ENCODE measurements at places on chromosomes 7 and 10.

DNA sequence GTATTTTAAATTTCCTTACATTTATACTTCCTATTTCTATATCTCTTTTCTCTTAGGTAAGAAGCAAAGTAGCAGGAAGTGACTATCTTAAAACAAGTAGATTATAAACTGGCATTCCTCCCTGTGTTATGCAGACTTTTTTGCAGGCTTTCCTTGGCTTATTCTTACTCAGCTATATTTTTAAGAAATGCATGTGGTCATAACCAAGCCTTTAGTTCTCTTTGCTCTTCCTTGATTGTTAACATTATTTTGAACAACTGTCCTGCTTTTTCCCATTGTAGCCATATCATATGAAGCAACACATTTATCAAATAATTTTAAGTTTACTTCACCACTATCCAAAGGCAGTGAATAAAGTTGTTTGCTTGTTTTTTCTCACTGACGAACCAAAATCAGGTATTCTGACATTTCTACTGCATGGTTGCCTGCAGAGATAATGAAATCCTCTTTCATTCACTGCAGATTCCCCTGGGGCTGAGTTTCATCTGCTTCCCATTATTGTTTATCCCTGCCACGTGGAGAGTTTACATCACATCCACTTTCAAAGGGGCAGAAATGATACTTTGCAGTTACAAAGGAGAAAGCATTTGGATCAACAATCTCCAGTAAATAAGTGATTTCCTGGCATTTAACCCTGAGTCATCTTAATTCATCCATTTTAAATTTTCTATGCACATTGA lies 389.9 kb upstream of the SEMA3C start:
- no peak for ATAC-seq

- peak; percentile 25 for ATAC-seq
Measured at GRCh38 chr7:130365511-130366441, 14.5 kb upstream of the CPA1 start.

GRCh38 chr7:142482891-142483658 lies 225.2 kb upstream of the PRSS58 start:
- ATAC-seq, result peak; percentile 65

GRCh38 chr7:85074016-85074415 lies 112.8 kb downstream of the SEMA3D start:
- no peak for ATAC-seq

- no peak for ATAC-seq
Measured at GRCh38 chr7:1007901-1008300, 24.9 kb downstream of the CYP2W1 start.

DNA sequence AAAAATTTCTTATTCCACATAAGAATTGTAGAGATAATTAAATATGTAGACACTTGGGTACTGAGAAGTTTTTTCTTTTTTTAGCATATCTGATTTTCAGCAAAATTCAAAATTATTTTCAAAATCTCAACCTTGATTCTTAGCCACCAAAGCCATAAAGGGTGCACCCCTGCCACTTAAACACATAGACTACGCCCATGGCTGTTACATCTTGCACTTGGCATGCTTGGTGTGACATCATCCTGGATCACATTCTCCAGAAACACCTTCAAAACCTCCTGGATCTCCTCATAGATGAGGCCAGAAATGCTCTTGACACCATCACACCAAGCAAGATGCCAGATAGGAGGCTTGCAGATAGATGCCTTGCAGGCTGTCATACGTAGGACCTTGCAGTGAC lies 89.1 kb upstream of the KLF14 start:
- no peak for ATAC-seq

DNA sequence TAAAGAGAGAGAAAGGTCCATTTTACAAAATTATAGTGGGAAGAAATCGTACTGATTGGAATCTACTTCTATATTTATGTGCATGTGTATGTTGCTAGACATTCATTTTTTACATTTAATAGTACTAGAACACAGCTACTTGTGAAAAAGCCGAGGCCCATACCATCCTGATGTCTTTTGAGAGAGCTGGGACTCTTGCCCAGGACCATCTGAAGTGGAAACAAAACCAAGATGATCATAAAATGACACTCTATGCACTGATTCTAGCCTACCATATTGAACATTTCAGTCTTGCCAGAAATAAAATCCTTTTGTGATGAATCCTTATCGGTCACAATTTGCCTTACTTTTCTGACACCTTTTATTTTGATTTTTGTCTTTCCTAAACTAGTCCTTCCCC lies 640.0 kb downstream of the KCNMA1 start:
- no peak for ATAC-seq

DNA sequence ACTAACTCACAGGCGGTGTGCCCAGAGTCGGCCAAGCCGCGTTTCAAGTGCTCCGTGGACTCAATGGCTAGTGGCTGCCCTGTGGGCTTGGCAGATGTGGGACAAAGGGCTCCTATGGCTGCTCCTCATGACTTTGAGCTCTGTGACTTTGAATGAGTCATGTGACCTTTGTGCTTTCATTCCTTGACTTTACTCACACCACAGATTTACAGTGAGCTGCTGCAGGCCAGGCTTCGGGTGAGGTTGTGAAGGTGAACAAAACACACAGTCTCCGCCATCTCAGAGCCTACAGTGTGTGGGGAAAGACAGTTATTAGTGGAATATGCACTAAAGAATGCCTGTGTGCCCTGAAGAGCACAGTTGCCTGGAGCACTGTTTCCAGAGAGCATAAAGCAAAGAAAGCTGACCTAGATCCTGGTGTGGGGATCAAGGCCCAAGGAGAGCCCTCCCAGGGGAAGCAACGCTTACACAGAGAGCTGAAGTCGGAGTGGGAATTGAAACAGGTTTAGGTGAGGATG lies 29.7 kb upstream of the PLEKHA1 start:
- ATAC-seq, result no peak

DNA sequence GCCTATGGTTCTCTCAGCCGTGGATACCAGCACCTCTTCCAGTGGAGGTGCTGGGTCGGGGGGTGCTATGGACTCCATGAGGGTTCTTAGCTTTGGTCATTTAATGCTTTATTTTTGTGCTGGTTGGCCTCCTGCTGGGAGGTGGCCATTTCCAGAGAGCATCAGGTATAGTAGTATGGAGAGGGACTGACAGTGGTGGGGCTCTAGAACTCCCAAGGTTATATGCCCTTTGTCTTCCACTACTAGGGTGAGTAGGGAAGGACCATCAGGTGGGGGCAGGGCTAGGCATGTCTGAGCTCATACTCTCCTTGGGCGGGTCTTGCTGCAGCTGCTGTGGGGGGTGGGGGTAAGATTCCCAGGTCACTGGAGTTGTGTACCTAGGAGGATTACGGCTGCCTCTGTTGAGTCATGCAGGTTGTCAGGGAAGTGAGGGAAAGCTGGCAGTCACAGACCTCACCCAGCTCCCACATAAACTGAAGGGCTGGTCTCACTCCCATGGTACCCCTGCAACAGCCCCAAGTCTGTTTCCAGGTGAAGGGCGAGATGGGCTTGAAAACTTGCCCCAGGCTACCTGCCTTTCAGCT lies 763.2 kb upstream of the LRRTM3 start:
- no peak for ATAC-seq

- ATAC-seq, result peak; percentile 71
Measured at GRCh38 chr10:103645141-103646054, 151.9 kb downstream of the NEURL1 start.

DNA sequence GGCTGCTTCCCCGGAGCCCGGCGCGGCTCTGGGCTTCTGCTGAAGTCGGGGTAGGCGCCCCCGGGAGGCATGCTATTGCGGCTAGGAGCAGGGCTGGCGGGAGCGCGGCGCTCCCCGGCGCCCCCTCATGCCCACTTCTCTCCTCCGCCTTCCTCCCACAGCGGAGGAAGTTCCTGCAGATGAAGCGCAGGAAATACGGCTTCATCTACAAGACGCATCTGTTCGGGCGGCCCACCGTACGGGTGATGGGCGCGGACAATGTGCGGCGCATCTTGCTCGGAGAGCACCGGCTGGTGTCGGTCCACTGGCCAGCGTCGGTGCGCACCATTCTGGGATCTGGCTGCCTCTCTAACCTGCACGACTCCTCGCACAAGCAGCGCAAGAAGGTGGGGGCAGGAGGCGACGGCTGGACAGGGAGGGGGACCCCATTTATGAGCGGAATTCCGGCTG lies 479 bp downstream of the CYP26A1 start:
- peak; percentile 6 for ATAC-seq

- no peak for ATAC-seq
Measured at GRCh38 chr7:112370436-112370835, 79.8 kb upstream of the IFRD1 start.

DNA sequence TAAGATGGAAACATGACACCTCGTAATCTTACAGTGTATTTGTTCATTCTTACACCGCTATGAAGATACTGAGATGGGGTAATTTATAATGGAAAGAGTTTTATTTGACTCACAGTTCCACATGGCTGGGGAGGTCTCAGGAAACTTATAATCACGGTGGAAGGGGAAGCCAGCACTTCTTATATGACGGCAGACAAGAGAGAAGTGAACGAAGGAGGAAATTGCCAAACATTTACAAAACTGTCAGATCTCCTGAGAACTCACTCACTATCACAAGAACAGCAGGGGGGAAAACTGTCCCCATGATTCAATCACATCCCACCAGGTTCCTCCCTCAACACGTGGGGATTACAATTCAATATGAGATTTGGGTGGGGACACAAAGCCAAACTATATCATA lies 282.3 kb downstream of the HGF start:
- ATAC-seq, result no peak

DNA sequence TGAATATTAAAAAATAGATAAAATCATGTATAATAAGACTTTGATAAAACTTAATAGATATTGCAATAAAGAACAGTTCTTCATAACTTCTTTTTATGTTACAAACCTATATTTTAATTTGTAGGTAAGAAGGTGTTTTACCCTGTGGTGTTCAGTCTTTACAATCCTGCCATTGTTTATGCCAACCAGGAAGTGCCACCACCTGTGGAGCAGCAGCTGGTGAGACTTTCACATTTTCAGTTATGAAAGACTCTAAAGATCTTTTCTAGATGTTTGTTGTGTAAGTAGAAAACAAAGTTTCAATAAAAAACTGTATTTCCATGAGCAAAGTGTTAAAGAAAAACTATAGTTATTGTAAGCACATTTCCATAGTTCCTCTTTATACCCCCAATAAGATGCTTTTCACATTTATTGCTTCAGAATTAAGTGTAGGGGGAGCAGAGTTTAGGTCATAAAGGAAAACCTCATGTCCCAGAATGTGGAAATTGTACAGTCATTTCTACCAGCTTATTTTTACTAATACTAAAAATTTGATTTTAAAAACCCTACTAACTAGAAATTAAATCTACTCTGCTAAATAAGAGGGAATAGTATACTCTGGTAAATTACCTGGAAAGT lies 28.7 kb downstream of the CSGALNACT2 start:
- no peak for ATAC-seq

GRCh38 chr10:131786756-131787605 lies 113.8 kb upstream of the PPP2R2D start:
- no peak for ATAC-seq

DNA sequence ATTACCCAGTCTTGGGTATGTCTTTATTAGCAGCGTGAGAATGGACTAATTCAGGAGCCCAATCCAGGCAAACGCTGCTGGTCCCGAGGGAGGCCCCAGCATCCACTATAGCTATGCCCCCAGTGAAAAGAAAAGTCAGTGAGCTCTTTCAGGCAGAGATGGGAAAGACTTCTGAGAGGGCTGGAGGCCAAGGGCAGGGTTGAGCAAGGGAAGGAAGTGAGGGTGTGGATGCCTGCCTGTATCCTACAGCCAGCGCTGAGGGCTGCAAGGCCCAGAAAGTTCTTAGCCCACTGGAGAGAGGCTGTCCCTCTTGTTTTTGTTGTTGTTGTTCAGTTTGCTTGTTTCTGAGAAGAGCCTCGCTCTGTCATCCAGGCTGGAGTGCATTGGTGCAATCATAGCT lies 261.6 kb downstream of the ZEB1 start:
- ATAC-seq, result no peak

DNA sequence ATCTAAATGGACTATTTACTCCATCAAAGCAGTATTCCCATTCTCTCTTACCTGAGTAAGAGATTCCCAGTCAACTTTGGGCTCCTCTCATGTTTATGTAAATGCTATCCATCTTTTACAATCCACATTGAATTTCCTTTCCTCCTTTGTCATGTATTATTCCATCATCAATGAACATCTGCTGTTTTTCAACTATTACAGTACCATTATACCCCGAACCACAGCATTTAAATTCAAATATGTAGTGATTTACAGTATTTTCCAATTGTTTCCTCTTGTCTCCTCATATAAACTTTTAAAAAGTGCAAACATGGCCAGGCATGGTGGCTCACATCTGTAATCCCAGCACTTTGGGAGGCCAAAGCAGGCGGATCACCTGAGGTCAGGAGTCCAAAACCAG lies 20.3 kb downstream of the PCLO start:
- ATAC-seq, result no peak

GRCh38 chr7:77481615-77482014 lies 55.5 kb upstream of the PTPN12 start:
- ATAC-seq, result no peak

DNA sequence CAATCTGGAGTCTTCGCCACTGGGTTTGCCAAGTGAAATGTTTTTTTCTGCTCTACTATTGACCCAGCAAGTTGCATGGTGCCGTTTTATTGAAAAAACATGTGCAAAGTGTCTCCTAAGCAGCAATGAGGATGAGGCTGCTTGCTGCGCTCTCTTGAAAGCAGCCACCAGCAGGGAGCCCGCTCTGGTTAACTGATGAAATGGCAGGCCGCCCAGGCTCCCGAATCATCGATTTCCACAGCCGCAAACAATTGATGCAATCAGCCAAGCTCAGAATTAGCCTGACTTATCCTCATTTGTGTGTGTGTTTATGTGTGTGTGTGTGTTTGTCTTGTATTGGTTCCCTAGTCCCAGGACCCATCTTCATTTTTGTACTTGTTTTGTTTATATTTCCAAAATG lies 22.2 kb upstream of the LYZL1 start:
- ATAC-seq, result no peak

DNA sequence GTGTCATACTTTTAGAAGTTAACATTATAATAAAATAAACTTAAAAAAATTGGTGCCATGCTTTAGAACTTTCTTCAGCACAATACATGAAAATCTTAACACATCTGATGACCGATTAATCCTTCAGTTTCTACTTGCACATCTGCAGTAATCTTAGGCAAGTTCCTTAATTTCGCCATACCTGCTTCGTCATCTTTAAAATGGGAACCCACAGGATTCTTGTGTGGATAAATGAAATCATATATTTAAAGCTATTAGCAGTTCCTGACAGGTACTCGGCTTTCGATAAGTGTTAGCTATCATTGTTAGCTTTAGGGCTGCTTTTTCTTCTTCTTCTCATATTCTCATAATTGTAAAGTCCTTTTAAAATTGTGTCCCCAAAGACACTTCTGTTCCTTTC lies 907 bp upstream of the VPS50 start:
- no peak for ATAC-seq

All from gastroesophageal sphincter (tissue), 4 donors.